ENCODE measurements at places on chromosomes 4 and X.

DNA sequence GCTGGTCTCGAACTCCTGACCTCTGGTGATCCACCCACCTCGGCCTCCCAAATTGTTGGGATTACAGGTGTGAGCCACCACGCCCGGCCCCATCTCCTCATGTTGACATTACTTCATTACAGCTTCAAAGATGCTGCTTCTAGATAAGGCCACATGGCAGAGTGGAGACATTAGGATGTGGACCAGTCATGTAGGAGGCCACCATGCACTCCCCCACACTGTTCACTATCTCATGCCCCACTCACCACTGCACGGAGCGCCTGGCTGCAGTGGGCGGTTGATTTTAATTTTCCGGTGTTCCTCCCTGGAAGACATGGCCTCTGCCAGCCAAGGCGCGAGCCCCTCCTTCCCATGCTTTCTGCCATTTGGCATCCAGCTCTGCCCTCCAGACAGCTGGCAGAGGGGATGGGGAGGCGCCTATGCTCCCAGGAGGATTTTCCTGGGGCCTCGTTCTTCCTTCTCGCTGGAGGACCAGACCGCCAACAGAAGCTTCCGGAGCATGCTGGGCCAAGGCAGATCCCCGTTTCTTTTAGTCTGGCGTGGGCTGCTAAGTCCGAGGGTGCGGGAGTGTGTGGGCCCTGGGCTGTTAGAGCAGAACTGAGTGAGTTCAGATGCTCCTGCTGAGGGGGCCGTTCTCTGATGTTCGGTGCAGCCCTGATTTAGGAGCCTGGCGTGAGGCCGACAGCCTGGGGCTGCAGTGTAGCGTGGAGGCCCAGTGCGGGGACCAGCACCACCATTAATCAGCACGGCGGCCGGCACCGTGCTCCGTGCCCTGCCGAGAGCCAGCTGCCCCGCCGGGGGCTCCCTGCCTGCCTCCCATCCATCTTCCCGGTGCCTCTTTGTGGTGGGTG is 93.1 kb downstream of the SORCS2 start:
- DNase-seq: no peak

DNA sequence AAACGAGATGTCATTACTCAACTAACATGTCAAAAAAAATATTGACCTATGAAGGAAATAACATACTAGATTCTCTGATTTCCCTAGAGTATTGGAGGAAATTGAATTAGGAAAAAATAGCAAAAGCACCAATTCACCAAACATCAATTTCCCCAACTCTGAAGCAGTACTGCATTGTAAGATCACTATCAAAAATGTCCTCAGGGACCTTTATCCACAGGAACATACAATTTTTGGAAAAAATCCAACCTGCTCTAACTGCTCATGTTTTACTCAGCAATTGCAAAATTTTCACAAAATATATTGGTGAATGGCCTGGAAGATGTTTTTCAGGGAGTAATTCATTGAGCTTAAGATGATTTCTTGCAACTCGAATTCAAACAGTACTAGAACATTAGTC is 239.0 kb upstream of the GIMD1 start:
- no peak for DNase-seq

GRCh38 chrX:69374569-69374968 is 129.6 kb upstream of the NALF2 start:
- no peak for DNase-seq

- DNase-seq: no peak
These were observed 6.1 kb upstream of the LEF1 start for GRCh38 chr4:108174856-108175255.

GRCh38 chr4:20496068-20496467 is 204.2 kb upstream of the PACRGL start:
- no peak for DNase-seq

- DNase-seq: no peak
These were observed 374.8 kb upstream of the GNPDA2 start for GRCh38 chr4:45100956-45101818.

DNA sequence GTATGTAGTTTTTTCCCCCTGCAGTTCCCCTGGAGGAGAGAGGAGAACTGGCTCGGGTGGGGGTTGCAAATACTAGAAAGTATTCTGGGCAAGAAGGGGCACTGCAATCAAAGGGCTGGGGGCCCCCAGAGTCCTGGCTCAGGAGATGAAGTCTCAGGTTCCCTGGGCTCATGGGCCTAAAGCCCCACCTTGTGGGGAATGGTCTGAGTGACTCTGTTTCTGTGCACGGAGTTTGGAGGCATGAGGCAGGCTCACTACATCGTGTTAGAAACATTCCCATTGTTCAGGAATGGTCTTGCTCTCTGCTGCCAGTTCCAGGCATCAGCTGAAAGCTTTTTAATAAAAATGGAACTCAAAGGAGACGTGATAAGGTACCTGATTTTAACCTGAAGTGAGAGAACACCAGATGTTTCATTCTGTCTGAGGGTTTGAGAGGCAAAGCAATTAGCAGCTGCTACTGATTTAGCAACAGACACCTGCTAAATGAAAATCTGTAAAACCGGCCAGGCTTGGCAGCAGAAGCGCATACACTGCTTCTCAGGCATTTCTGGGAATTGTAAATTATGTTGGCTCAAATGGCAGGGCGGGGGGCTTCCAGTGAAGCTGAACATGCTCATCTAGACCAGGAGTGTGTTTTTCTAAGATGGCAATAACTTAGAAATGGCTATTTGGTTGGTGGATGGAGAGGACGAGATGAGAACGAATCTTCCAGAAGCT is 122.7 kb downstream of the TMEM164 start:
- DNase-seq: no peak

- no peak for DNase-seq
These were observed 337.7 kb downstream of the BMPR1B start for GRCh38 chr4:95095348-95095974.

DNA sequence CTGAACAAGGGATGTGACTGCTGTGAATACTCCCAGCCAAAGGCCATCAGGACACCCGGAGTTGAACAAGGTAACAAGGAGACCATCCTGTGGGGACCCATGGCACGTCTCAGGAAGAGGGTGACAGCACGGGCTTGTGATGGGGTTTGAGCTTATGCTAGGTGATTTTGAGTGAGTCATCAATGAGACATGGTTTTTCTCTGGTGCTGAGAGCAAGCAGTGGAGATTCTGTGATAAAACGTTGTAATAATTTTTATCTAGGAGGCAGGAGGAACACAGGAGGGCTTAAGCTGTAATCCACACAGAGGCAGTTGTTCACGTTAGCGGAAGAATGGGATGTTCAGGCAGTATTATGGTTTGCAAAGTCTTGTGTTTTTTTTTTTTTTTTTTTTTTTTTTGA is 36.0 kb downstream of the TRIML1 start:
- no peak for DNase-seq

DNA sequence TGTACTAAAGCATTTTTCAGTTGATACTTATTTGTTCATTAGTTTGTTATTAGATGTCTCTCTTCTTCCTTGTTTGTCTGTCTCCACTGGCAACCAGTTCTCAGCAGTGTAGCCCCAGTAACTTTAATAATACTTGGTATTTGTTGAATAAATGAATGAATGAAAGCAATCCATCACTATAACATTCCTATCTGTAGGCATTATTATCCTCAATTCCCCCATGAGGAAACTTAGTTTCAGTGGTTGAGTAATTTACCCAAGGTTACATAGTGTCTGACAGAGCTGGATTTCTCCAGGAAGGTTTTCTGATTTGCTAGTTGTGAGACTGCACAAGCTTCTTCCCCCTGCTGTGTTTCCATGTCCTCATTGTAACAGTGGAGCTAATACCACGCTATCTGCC is 27.8 kb upstream of the MAOB start:
- DNase-seq: no peak

- no peak for DNase-seq
These were observed 158.8 kb downstream of the AFAP1 start for GRCh38 chr4:7780751-7781348.

DNA sequence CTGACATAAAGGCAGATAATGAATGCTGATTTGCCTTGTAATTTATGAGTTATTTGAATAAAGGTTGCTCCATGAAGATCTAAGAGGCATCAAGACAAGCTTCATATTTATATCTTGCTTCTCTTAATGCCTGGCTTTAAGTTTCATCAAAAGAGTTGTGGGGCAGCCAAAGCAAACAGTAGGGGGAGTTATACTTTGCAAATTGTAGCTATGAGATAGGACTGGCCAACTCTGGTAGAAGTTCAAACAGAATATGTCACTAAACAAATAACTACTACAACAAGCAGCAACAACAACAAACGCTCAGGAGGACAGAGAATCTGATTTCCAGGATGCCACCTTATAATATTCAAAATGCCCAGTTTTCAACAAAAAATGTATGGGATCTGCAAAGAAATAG is 69.1 kb upstream of the PLAC1 start:
- DNase-seq: no peak

- no peak for DNase-seq
These were observed 89.7 kb upstream of the PCDH7 start for GRCh38 chr4:30630431-30630830.

DNA sequence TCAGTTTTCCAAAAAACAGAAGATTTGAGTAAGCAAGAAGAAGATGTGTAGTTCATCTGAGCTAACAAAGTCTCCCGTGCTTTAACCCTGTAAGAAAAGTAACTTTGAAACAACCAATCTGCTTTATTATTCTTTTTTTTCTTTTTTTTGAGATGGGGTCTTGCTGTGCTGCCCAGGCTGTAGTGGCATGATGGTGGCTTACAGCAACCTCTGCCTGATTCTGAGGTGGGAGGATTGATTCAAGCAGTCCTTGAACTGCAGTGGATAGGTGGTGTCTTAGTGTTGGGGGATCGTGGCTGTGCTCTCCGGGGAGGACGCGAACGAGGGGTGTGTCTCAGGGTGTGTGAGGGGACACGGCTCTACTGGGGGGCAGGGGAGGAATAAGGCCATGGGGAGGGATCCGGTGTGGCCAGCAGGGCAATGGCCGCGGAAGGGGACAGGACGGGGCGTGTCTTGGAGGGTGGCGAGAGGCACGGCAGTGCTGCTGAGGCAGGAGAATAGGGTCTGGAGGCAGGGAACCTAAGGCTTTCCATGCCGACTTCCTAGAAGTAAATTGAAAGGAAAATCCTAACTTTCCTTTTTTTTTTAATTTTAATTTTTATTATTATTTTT is 2.4 kb downstream of the ARSD start:
- DNase-seq: no peak

GRCh38 chr4:25367004-25367621 is 9.9 kb upstream of the ANAPC4 start:
- DNase-seq: no peak

DNA sequence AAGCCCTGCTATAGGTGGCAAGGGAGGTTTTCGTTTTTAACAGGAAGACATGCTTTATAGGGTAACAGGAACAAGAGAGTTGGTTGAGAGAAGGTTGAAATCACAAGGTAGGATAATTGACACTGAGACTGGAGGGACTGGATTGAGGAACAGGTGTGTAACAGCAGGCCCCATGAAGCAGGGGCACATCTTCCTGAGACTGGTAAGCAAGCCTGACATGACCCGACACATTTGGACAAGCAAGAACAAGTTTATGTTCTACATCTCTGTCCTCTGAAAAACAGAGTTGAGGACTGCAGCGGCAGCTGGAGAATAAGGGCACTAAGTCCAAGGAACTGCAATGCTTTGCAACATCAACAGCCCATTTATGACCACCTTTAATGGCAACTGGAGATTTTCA is 5.2 kb downstream of the RPS4X start:
- no peak for DNase-seq

GRCh38 chrX:51893931-51894696 is 691 bp downstream of the MAGED1 start:
- DNase-seq: no peak

DNA sequence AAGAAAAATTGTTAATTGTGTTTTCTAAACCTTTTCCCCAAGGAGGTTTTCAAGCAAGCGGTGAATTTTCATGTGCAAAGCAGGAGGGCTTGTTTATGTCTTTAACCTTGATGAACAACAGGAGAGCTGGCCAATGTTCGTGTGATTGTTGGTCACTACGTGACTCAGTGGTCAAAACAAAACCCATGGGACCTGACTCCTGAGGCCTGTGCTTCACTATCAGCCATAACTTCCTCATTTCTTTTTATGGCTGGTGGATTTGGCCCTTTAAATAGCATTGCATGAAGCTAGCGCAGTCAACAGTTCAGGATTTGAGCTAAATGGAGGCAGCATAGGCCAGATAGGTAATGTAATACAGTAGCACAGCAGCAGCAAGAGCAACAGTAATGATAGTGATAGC is 80.5 kb downstream of the MID1IP1 start:
- DNase-seq: no peak

- no peak for DNase-seq
These were observed 46.1 kb downstream of the TMEM150C start for GRCh38 chr4:82515705-82516104.

GRCh38 chr4:37685823-37686372 is 278 bp downstream of the RELL1 start:
- no peak for DNase-seq

DNA sequence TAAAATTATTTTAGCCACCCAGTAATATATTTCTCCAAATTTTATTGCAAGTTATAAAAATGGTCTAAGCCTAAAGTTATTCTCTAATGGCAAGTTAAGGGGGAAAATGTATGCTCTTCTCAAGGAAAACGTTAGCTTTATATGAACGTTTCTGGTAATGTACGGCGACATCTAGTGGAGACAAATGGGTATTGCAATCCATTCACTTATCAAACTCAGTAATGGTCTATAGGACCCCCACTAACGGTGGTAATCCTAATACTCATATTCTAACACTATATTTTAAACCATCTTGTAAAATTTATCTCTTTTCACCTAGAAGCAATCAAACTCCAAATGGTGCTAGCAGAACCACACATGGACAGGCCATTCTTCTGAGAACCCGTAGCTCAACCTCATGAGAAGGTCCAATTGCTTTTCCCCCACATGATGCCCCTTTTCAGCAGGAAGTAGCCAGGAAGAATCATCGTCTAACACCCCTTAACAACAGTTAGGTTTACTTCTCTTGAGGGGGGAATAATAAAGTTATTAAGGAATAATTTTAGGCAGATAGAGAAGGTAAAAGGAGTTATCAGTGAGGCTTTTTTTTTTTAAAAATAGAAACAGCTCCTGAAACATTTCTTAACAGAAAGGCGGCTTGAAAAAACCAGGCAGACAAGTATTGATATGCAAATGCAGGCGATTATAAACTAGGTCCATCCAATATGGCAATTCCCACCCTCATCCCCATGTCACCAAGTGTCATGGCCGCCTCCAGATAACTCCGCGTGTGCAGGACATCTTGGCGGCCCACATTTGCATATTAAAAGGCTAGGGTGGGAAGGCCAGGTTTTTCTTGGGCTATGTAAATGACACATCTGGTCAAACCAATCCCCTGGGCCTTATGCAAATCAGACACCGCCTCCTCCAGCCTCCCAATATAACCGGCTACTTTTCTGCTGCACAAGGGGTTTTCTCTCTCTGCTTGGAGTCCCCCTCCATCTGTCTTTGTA is 35.0 kb downstream of the NUDT11 start:
- no peak for DNase-seq

DNA sequence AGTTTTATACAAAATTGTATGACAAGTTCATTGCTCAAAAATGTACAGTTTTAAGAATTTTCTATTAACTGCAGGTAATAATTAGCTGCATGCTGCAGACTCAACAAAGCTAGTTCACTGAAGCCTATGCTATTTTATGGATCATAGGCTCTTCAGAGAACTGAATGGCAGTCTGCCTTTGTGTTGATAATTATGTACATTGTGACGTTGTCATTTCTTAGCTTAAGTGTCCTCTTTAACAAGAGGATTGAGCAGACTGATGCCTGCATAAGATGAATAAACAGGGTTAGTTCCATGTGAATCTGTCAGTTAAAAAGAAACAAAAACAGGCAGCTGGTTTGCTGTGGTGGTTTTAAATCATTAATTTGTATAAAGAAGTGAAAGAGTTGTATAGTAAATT is 131.0 kb downstream of the TET2 start:
- no peak for DNase-seq
